ENCODE measurements at places on chromosomes 4 and X. TPM values are rescaled to one million over a fixed set of nuclear protein-coding genes. Genes with fewer than 3 reads are reported as not detected.

SLC10A4 gene
- not detected for total RNA-seq

DCAF12L2 gene
- total RNA-seq: not detected

ADGRG4 gene
- total RNA-seq: not detected

ANXA3 gene
- not detected for total RNA-seq

ZRSR2 gene
- total RNA-seq: 18.7 TPM

VCX3A gene
- total RNA-seq: not detected

CYP2U1 gene
- 0.80 TPM for total RNA-seq

PFKFB1 gene
- total RNA-seq: 0.25 TPM

BGN gene
- not detected for total RNA-seq

XG gene
- total RNA-seq: not detected
